ENCODE measurements at places on chromosomes 7 and 10.

- no peak for DNase-seq
Observed at GRCh38 chr7:101940830-101941229, 123.4 kb downstream of the CUX1 start.

- DNase-seq, result no peak
Observed at GRCh38 chr7:1692515-1693418, 22.7 kb downstream of the ELFN1 start.

- no peak for DNase-seq
Observed at GRCh38 chr7:57867884-57868701, 418.1 kb downstream of the ZNF716 start.

GRCh38 chr10:70122742-70123141, 9.9 kb downstream of the AIFM2 start:
- DNase-seq, result no peak

DNA sequence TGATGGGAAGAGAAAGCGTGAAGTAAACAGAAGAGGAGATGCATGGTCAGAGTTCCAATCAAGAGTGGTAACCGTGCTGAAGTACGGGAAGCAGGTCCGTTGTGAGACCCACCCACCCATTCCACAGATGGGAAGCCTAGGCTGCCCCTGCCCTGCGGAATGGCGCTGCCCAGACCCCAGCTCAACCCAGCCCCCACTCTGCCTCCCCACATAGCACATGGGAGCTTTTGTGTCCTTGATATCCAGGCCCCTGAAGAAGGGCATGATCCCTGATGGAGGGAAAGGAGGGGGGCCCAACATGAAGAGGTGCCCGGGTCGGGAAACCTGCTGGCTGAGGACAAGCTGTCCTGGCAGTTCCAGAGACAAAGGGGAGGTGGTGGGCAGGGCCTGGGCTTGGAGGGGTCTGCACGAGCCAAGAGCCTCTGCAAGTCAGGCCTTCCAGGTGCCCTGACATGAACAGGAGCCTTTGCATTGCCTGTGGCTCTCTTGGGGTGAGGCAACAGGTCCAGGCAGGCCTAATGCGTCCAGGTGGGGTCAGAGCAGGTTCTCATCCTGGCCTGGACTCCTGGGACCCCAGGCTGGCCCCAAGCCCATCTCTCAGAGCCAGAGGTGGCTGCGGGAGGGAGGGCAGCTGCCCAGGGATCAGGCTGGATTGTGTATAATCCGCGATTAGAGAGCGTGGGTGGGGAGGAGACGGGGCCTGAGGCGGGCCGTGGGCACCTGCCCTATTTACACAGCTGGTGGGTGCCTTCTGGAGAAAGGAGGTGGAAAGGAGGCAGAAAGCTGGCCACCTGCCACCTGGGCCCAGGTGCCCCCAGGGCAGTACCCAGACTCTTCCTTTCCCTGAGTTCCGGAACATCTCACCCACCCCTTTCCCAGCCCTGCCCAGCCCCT, 23.5 kb downstream of the YKT6 start:
- DNase-seq, result no peak

GRCh38 chr10:43846968-43847367, 198.3 kb upstream of the ZNF32 start:
- no peak for DNase-seq

GRCh38 chr10:4337563-4337962, 488.4 kb upstream of the AKR1E2 start:
- DNase-seq, result no peak

GRCh38 chr7:155409980-155410379, 47.9 kb upstream of the EN2 start:
- no peak for DNase-seq

DNA sequence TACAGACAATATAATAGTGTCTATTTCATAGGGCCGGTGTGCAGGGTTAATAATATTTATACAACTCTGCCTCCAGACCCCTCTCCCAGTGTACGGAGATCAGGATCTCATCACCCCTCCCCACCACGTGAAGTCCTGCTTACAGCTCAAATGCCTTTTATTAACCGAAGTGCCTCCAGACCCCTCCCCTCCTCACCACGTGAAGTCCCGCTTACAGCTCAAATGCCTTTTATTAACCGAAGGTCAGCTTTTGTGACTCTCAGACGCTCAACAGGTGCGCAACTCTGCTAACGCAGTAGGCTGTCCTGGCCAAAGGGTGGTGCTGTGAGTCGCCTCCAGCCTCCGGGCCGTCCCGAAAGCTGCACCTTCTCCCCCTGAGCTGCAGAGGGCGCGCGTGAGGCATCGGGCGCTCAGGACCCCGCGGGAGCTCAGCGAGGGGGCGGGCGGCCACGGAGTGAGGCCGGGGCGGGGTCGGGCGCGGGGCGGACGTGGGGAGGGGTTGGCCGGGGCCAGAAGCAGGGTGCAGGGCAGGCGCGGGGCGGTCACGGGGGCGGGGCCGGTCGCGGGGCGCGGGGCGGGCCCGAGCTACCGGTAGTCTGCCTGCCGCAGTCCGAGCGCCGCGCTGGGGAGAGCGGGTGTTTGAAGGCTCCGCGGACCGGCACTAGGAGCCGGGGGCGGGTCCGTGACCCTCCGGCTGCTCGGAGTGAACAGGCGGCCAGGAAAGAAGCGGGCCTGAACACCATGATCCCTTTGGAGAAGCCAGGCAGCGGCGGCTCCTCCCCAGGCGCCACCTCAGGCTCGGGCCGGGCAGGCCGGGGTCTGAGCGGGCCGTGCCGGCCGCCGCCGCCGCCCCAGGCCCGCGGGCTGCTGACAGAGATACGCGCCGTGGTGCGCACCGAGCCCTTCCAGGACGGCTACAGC, at the start of gene STK17A:
TSS of gene STK17A (plus strand) at position 606 of the 921 bp plus-strand sequence. CDS start at position 742, 136 bp downstream.
- peak; percentile 42 for DNase-seq

DNA sequence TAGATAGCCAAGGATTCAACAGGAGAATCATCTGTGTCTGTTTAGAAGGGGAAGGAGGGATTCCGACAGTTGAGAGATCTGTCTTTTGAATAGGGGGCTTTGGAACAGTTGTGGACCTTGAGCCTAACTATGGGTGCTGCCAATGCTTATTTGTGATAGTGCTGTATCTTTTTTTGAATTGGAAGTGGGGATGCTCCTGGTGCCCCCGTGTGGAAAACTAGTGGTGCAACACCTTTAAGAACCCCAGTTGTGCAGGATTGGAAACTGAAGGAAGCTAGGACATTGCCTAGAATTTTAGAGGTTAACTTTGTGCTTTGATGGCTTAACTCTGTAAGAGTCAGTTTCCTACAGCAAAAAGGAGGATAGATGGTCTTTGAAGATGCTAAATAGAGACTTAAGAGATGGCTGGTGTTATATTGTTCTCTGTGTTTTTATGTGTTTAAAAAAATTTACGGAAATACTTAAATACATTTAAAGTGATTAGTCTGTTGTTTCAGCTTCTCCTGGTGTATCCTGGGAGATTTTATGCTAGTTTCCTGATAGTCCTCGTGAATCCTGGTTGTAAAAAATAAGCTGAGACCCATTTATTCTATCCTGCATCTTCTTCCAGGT, 69.3 kb downstream of the AP3M1 start:
- DNase-seq, result no peak

- DNase-seq, result no peak
Observed at GRCh38 chr7:43758029-43758821, at the start of gene BLVRA. Gene BLVRA (plus strand): TSS chr7:43758680. CDS start chr7:43771159, 12,479 bp downstream.

- DNase-seq, result no peak
Observed at GRCh38 chr7:75953931-75954330, 39.0 kb downstream of the POR start.

DNA sequence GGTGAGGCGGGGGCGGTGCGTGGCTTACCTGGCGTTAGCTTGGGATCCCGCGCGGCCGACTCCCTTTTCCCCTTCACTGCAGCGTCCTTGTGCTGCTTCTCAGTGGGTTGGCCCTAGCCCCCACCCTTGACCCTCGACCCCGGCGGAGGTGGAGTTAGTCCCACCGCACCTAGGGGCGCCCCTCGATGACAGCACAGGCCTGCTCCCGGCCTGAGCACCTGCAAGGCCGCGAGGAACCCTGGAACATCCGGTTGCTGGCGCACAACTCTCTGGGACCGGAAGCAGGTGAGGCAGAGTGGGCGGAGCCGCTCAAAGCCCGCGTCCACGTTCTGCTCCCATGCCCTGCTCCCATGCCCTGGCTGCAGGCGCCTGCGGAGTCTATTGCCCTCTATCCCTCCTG, 266.9 kb downstream of the USP6NL start:
- DNase-seq, result no peak

- DNase-seq, result no peak
Observed at GRCh38 chr10:115761166-115761565, 511.8 kb downstream of the GFRA1 start.

Data from cortex of kidney (tissue), 1 donor.